8988T (cell line): ENCODE measurements at places on chromosomes 2 and 18.
A peak's percentile ranks its signal among the peaks of the same experiment; 100 is the strongest.

GRCh38 chr18:53553030-53553429 lies 671.4 kb downstream of the MBD2 start:
- DNase-seq: no peak

DNA sequence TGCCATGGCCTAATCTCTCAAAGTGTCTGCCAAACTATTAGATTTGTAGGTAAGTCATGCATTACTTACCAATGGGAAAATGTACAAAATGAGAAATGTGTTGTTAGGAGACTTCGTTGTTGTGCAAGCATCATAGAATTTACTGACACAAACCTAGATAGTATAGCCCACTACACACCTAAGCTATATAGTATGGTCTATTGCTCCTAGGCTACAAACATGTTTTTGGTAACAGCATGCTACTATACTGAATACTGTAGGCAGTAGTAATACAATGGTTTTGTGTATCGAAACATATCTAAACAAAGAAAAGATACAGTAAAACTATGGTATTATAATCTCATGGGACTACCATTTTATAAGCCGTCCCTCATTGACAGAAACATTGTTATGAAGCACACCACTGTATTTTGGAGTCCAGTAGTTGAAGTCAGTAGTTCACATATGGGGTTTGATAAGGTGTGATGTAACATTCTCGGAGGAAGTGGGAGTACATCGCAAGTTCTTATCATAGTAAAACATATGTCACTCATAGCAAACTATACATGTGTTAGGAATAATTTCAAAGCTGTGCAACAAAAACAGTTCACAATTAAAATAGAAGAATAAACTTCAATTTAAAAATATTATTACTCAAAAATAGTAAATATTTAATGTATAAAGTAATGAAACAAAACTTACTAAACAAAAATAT lies 12.0 kb upstream of the GTF2A1L start:
- no peak for DNase-seq

DNA sequence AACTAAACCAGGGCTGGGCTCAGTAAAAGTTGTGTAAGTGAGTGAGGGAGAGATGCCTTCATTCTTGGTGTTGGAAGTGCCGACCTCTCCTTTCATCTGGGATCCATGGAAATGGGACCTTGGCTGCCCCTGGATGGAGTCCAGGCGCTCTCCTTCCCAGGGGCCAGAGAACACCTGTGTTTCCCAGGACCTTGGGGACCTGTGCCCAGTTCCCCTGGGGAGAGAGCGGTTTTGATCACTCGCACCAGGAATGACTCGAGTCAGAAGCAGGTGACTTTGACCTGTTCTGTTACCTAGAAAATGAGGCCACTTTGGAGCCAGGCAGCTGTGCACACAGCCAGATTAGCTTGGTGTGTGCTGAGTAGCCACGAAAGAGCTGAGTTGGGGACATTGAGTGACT lies 97.3 kb downstream of the SH3BP4 start:
- DNase-seq: no peak

DNA sequence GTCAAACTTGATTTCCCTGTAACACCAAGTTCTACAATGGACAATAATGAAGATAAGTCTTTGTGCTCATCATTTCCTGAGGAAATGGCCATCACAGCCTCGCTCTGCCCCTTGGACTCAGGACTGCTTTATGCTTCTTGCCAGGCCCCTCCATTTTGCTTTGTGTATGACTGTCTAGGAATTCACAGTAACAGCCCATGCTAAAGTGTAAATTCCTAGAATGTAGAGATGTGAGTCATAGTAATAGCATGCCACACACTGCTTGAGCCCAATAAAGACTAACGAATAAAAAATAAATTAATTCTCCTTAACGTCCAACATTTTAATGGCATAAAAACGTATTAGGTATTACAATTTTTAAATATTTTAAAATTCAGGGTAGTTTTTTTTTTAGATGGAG lies 226.5 kb downstream of the PID1 start:
- no peak for DNase-seq

GRCh38 chr2:80326214-80326613 lies 21.7 kb upstream of the LRRTM1 start:
- no peak for DNase-seq

- DNase-seq: no peak
Observed at GRCh38 chr2:48738806-48739205, 16.7 kb downstream of the LHCGR start.

DNA sequence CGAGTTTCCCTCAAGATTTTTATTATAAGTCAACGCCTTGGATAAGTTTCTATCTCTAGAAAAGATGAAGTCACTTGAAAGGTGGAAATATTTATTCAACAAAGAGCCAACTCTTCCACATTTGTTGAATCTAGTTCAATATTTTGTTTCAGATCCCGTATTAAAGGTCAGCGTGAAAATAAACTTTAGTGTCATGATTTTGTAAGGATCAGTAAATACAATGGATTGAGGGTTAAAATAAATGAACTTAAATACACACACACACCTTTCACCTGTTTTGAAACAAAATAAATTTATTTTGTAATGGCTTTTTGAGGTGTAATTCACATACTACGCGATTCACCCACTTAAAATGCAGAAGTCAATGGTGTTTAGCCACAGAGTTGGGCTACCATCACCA lies 16.0 kb upstream of the NPPC start:
- DNase-seq: no peak

DNA sequence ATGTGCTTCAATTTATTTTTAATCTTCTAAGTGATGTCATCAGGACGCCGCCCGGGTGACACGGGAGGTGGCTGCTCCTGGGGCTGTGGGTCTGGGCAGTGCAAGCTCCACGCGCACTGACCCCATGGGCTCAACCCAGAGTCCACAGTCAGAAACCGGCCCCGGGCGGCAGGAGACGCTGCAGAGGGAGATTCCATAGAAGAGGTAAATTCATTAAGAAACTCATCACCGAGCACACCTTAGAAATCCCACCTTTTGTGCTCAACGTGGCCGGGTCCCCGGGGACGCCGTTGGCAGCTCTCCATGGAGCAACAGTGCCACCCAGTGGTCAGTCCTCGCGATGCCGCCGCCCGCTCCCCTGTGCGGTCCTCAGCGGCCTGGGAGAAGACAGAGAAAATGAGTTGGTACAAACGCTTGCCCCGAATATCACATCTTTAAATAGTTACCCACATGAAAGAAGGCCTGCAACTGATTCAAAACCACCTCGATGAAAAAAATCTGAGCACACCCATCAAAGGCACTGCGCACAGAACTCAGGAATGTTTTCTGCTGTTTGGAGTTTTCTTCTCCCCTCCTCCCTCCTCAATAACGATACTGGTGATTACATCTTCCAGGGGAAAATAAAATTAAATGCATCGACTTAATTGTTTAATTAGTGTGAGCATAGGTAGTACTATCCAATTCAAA lies 92.6 kb downstream of the CMPK2 start:
- peak; percentile 57 for DNase-seq
